ENCODE measurements at places on chromosomes 1 and 21.
A peak's percentile ranks its signal among the peaks of the same experiment; 100 is the strongest.

DNA sequence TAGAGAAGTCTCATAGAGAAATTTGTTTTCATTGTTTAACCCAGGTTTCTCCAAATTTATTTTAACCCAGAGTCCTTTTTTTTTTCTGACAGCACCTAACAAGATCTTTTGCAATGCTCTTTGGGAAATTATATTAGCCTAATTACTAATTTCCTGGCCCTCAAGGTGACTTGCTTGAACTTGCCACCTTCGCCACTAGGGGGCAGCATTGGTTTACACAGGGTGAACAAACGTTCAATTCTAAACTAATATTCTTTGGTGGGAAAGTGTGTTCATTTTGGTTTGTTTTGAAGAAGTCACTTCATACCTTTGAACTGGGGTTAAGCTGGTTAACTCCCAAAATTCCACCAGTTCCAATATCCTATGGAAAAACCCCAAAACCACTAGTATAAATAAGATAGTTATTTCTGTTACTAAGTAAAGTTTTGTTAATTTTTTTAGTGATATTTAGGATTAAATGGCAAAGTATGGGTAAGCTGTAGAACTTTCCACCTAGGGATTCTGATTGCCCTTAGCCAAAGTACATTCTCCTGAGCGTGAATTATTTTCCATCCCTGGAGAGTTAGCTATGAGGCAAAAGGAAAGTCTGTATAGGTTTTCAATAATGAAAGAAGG lies 13.0 kb downstream of the CCDC190 start:
- DNase-seq = peak; percentile 80

- no peak for DNase-seq
These were observed 12.9 kb downstream of the PTAFR start for GRCh38 chr1:28163496-28164161.

- DNase-seq = no peak
These were observed 478.2 kb downstream of the NEGR1 start for GRCh38 chr1:71804140-71804539.

DNA sequence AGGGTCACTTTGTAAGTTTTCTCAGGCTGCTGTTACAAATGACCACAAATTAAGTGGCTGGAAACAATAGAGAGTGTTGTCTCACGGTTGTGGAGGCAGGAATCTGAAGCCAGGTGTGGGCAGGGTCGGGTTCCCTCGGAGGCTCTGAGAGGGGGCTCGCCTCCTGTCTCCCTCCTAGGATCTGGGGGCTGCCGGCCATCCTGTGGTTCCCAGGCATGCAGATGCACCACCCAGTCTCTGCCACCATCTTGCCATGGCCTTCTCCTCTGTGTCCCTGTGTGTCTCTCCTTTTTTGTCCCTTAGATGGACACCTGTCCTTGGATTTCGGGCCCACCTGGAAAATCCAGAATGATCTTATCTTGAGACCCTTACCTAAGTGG lies 4.8 kb downstream of the TP73 start:
- DNase-seq = no peak

DNA sequence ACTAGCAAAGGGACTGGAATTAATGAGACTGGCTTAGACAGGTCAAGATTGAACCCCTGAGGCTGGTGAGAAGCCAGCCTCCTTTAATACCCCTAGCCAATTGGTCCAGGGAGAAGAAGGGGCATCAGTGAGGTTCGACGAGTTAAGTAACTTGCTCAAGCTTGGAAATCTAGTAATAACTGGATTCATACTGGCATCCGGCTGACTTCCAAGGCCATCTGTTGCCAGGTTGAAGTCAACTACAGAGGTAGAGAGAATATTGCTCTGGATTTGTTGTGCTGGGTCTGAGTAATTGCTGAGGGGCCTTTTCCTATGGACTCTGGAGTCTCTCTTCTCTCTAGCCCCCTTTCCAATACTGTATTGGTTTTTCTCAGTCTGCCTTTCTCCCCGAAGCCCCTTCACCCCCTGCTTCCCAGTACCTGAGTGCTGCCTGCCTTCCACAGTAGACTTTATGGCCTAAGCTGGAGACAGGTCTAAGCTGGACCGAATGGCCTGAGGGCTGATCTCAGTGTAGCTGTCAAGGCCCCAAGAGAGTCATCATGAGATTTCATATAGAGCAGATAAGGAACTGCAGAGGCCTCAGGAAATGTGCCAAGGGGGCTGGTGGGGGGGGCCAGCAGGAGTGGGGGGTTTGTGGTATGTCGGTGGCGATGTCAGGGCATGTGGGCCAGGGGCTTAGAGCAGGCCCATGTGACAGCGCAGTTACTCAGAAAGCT lies 42.4 kb upstream of the IL19 start:
- DNase-seq = peak; percentile 16

DNA sequence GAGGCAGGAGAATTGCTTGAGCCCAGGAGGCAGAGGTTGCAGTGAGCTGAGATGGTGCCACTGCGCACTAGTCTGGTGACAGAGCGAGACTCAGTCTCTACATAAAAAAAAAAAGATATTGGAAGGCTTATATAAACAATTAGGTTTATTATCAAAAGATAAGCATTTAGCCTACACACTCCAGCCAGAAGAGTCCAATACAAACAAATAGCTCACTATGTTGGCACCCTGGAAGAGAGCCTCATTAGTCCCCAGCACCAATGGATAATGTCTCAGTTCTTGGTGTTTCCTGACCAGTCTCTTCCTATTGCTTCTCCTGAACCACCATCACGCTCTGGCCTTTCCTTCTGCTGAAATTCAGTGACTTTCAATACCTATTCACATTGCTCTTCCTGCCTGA lies 48.6 kb upstream of the ATP1A1 start:
- DNase-seq = no peak

Measured in right forelimb (tissue), 1 donor.